MM.1S (cell line): ENCODE measurements at places on chromosomes 3 and 15.
A peak's percentile ranks its signal among the peaks of the same experiment; 100 is the strongest.

DNA sequence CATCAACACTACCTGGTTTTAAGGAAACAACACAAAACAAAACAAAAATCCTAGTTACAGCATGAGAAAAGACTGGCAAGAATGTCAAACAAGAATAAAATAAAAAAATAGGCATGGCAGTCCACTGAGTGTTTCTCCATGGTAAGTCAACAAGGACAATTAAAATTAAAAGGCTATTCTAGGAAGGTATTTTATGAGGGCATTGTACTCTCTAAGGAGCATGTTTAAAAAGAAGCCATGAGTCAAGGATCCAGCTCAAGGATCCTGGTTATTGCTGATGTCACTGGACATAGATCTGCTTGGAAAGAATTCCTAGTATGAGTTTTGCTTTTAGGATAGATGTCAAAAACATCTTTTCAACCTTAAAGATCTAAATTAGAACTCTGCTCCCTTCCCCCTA, 106.7 kb downstream of the MYO5A start:
- peaks cover 9% of the 10 kb centered on the region for H3K4me1 ChIP-seq
- no peak for DNase-seq
- no peak overlapping the region for H3K27ac ChIP-seq

GRCh38 chr15:100931143-100931890, 12.2 kb downstream of the LRRK1 start:
- H3K4me3 ChIP-seq = no peak overlapping the region; the same call in 1 of the 2 replicates
- H3K36me3 ChIP-seq = 0 out of 2 replicates have a peak, but pooled peaks cover 3% of the 10 kb centered on the region
- peak overlapping the region; percentile 41; the same call in 1 of the 2 replicates for H3K27ac ChIP-seq
- DNase-seq = peak; percentile 35
- no peaks in the 10 kb centered on the region for H3K27me3 ChIP-seq

DNA sequence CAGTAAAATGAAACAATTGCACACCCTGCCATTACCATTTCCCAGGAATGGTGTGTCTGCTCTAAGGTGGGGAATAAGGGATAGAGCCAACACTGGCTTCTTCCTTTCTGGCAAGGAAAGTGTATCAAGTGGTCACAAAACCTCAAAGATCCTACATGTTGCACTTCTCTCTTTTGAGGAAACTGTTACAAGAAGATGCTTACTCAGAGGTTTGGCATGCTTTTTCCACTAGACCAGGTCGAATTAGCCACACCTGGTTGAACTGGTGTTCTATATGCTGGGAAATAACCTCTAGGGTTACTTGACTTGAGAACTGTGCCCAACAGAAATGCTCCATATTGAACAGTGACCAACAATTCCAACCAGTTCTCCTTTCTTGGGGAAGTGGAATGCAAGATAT, 102.9 kb downstream of the LRRN1 start:
- H3K4me1 ChIP-seq = no peaks in the 10 kb centered on the region
- H3K27me3 ChIP-seq = no peaks in the 10 kb centered on the region
- H3K4me3 ChIP-seq = no peak overlapping the region
- no peaks in the 10 kb centered on the region for H3K36me3 ChIP-seq
- no peak overlapping the region for H3K27ac ChIP-seq

DNA sequence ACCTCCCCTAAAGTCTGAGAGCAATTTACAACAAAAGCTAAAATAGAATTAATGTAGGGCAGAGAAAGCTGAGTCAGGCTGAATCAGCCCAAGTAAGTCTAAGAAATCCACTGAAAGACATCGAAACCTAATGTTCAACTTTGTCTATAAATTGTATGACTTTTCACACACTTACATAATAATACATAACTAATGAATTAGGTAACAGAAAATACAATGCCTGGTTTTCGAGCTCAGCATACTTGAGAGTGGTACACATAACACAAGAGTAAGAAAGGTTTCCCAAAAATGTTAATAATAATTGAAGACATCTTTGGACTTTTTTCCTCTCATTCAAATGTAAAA, 55.3 kb upstream of the VGLL4 start:
- DNase-seq = no peak
- H3K27ac ChIP-seq = no peak overlapping the region
- H3K36me3 ChIP-seq = no peaks in the 10 kb centered on the region
- no peak overlapping the region for H3K4me3 ChIP-seq
- H3K4me1 ChIP-seq = no peaks in the 10 kb centered on the region
- no peaks in the 10 kb centered on the region for H3K27me3 ChIP-seq

DNA sequence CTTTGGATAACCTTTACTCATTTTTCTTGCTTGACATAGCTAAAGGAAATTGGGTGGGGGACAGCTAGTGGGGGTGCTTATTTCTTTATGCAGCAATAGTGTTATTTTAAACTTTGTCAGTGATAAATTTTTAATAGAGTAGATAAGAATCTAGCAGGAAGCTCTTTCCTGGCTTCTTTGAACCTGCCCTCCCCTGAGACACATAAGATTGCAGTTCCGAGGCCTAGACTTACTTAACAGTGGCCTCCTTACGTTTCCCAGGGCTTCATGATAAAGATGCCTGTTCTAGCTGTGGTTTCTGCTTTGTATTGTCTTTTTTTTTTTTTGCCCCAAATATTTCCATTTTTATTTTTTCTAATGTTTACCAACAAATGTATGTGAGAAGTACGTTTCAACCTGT, 170.1 kb downstream of the VPS8 start:
- H3K27me3 ChIP-seq = no peaks in the 10 kb centered on the region
- H3K4me3 ChIP-seq = no peak overlapping the region
- H3K4me1 ChIP-seq = no peaks in the 10 kb centered on the region
- DNase-seq = no peak
- no peak overlapping the region for H3K27ac ChIP-seq
- H3K36me3 ChIP-seq = no peaks in the 10 kb centered on the region

- no peak within 1 kb of the TSS for H3K4me3 ChIP-seq
- no peak for DNase-seq
- H3K27ac ChIP-seq = no peak within 1 kb of the TSS
- no peaks in the 10 kb centered on the region for H3K36me3 ChIP-seq
- H3K4me1 ChIP-seq = no peaks in the 10 kb centered on the region
Observed at GRCh38 chr15:83653639-83654378, at the start of gene ADAMTSL3. Gene ADAMTSL3, plus strand, starts transcription at chr15:83654123. Its CDS starts 1,639 bp downstream, at chr15:83655762.

- no peaks in the 10 kb centered on the region for H3K36me3 ChIP-seq
- DNase-seq = no peak
- H3K27ac ChIP-seq = no peak overlapping the region
- no peaks in the 10 kb centered on the region for H3K27me3 ChIP-seq
- no peak overlapping the region for H3K4me3 ChIP-seq
Observed at GRCh38 chr3:39185326-39185958, 7.0 kb downstream of the XIRP1 start.

DNA sequence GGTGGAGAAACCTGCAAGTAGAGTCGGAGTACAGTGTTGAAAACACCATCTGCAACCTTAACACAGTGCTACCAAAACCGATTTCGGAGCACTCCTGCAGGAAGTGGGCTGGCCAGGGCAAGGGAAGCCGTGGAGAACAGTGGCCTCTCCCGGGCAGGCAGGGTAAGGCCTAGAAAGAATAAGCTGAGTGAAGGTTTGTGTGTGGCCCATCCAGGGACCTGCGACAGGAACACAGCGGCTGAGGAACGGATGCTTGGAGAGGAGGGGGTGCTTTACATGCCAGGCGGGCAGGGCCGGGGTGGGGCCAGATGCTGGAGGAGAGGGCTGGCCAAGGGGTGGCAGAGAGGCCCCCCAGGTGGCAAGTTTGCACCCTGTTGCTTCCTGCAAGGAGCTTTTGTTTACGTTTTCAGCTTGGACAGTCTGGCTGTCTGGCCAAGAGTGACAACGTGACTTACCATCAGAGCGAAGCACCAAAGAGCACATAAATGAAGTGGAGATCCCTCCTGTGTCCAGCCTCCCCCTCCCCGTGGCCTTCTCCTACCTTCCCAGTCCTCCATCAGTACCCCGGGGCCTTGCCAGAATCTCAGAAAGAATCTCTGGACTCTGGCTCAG, 156.5 kb downstream of the PGPEP1L start:
- peak overlapping the region; percentile 98 for H3K27ac ChIP-seq
- peak overlapping the region; percentile 92 for H3K4me3 ChIP-seq
- H3K4me1 ChIP-seq = peaks cover 32% of the 10 kb centered on the region
- DNase-seq = peak; percentile 90
- no peaks in the 10 kb centered on the region for H3K27me3 ChIP-seq

DNA sequence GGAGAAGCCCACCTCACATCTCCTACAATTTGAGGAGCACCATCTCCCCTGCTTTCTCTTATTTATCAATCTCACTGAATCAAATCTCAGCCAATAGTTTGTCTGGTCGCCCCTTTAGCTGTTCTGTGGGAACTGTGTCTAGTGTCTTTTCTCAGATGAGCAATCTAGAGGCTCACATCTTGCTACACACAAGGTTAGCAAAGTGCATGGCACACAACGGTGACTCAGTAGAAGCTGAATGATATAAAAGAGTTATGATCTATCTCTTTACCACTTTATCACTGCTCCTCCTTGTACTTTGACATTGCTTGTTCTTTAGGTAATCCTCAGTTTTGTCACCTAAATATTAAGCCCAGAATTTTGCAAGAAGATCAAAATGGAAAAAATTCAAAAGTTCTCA, 16.8 kb upstream of the COLQ start:
- H3K4me1 ChIP-seq = no peaks in the 10 kb centered on the region
- DNase-seq = no peak

- no peaks in the 10 kb centered on the region for H3K27me3 ChIP-seq
- H3K4me3 ChIP-seq = no peak overlapping the region
- H3K27ac ChIP-seq = no peak overlapping the region
- DNase-seq = no peak
Observed at GRCh38 chr3:49341996-49342395, 2.1 kb upstream of the USP4 start.

- H3K36me3 ChIP-seq = no peaks in the 10 kb centered on the region
- no peaks in the 10 kb centered on the region for H3K4me1 ChIP-seq
- no peak overlapping the region for H3K27ac ChIP-seq
- no peak for DNase-seq
- H3K27me3 ChIP-seq = no peaks in the 10 kb centered on the region
Observed at GRCh38 chr3:72953325-72953956, 43.2 kb upstream of the PPP4R2 start.

DNA sequence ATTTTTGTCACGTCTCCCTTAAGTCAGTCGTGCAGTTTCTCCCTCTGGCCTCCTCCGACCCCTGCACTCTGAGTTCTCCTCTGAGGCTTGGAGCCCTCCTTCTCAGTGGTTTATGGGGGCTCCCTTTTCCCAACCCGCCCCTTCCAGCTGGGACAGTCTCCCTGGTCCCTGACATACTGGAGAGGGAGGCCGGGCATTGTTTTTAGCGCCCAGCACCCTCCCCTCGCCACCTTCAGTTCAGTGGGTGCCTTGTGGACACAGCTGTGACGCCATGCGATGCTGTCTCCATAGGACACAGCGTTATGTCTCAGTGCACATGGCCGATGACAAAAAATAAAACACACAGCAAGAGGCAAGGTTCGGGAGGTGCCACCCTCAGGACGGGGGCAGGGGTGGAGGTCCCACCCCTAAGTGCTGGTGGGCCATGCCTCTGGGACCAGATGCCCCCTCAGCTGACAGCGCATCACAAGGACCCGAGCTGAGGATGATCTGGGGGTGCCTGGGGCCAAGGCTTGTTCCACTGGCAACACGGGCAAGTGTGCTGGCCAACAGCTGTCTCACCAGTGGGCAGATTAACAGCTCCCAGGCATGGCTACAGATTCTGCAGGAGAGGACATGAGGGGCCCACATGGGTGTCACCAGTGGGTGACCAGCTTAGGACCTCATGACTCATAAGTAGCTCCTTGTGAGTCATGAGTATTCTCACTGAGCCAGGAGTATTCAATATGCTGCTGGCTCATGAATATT, 81.6 kb downstream of the PLXNA1 start:
- H3K27me3 ChIP-seq = 0 out of 2 replicates have a peak, but pooled peaks cover 6% of the 10 kb centered on the region
- no peak for DNase-seq
- H3K4me3 ChIP-seq = no peak overlapping the region

DNA sequence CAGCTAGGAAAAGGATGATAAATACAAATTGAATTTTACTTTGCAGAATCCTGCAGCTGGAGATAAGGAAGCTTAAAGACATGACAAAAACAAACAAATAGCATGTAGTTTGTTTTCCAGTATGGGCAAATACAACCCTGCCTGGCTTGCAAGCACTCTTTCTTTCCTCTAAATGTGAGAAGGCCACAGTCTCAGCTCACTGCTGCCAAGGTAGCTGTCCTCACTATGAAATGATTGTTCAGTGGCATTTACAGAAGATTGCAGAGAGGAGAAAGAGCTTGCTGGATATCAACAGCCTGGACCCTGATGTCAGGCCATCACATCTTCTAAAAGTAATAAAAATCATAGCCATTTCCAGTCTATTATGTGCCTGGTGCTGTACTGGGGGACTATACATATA, 262.0 kb downstream of the CLSTN2 start:
- DNase-seq = no peak
- no peak overlapping the region for H3K27ac ChIP-seq
- H3K27me3 ChIP-seq = no peaks in the 10 kb centered on the region
- H3K36me3 ChIP-seq = no peaks in the 10 kb centered on the region

DNA sequence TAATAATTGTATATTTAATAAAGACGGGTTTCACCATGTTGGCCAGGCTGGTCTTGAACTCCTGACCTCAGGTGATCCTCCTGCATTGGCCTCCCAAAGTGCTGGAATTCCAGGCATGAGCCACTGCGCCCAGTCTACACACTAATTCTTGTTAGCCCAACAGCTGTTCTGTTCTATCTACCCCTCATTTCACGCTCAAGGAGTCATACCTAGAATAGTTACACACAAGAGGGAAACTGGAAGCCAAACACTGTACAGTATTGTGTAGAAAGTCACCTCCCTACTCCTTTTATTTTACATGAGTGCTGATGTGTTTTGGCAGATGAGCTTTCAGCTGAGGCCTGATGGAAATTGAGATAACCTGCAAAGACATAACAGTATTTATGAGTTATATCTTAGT, 13.4 kb upstream of the CTDSPL2 start:
- no peak overlapping the region for H3K27ac ChIP-seq
- no peaks in the 10 kb centered on the region for H3K36me3 ChIP-seq
- H3K4me1 ChIP-seq = no peaks in the 10 kb centered on the region
- no peaks in the 10 kb centered on the region for H3K27me3 ChIP-seq
- H3K4me3 ChIP-seq = no peak overlapping the region
- no peak for DNase-seq

GRCh38 chr3:52036829-52037228, 19.5 kb downstream of the DUSP7 start:
- DNase-seq = no peak
- no peak overlapping the region for H3K27ac ChIP-seq
- H3K27me3 ChIP-seq = peaks cover 16% of the 10 kb centered on the region
- no peak overlapping the region for H3K4me3 ChIP-seq
- H3K36me3 ChIP-seq = no peaks in the 10 kb centered on the region

DNA sequence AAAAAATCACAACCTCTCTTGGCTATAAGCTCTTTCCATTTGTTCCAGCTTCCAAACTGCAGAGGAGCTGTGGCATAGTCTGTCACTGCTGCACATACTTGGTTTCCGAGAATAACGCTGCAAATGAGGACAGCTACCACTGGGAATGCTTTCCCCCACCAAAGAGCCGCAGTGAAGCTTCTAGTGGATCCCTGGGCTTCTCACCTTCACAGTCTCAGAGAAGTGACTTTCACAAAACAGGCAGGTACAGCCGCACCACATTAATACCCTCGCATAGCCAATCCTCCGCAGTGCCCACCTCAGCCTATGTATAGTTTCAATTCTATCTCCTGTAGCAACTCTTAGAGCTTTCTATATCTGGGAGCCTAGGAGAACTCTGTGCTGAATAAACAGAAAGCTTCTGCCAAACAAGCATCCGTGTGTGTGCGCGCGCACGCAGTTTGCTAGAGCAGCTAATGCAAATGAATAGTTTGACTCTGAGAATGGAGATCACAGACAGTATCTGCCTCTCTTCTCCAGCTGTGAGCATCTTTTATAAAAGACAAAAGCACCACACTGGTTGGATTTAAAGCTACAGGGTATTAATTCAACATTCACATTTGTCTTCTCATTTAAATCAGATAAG, 81.9 kb upstream of the PLXND1 start:
- H3K4me1 ChIP-seq = no peaks in the 10 kb centered on the region
- no peak for DNase-seq
- H3K27me3 ChIP-seq = no peaks in the 10 kb centered on the region
- H3K36me3 ChIP-seq = no peaks in the 10 kb centered on the region
- no peak overlapping the region for H3K27ac ChIP-seq
